ENCODE measurements at places on chromosomes 12 and 14.

DNA sequence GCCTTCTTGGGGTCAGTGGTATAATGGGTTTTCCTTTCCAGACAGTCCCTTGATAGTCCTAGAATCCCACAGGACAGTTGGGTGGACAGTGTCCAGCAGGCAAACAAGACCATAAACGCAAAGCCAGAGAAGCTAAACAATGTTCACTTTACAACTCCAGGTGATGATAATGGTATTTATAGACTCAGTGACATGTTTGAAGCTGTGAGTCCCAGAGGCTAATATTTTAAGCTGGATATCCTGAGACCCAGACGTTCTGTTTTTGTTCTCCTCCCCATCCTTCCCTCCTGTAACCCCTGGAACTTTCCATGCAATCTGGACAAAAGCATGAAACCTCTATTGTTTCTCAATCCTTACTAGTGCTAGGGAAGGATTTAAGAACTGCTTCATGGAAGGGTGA, 121.0 kb downstream of the ZFP36L1 start:
- DNase-seq: no peak

DNA sequence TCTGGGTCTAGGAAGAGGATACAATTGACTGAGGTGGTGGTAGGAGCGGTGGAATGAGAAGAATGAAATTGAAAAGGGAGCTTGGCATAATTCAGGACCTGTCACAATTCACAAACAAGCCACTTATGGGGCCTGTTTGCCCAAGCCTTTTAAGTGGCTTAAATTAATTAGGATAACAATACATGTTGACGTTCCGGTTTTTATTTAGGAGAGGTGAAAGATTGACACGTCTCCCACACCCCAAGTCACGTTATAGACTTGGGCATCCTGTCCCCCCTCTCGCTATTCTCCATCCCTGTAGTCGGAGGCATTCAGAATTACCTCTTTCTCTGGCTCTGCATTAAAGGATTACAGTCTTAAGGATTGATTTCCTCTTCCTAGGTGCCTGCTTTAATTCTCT, 954 bp upstream of the CALCOCO1 start:
- no peak for DNase-seq

DNA sequence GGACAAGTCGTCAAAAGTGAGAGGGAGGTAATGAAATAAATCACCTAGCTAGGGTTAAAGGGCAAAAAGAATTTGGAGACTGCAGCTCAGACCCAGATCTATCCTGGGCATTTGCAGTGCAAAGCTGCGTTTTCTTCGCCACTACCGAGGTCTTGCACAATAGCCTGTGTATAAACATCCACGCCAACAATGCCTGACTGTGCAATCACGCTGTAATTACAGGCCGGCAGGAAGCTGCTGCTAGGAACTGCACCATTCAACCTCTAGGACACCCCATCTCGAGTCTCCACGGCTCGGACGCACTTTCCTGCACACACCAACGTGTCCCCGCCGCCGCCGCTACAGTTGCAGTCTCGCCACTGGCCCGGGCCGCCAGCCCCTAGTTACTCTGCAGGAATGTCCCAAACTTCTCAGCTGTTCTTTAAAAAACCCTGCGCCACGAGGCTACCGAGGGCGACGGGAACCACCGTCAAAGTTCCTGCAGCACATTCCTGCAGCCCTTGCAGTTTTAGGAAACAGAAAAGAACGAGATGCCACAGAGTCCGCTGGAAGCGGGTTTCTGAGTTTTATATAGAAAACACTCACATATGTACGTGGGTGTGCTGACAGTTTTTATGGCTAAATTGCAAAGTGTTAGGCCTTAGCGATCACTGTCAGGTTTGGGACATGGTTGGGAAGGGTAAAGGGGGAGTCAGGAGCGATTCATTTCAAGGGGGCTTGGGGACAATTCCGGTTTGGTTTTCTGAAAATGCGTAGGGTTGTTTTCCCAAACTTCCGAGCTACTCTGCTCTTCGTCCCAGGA, 65.6 kb upstream of the PTGR2 start:
- DNase-seq: peak; percentile 47

GRCh38 chr14:35883677-35884293, 57.6 kb downstream of the BRMS1L start:
- peak; percentile 7 for DNase-seq

DNA sequence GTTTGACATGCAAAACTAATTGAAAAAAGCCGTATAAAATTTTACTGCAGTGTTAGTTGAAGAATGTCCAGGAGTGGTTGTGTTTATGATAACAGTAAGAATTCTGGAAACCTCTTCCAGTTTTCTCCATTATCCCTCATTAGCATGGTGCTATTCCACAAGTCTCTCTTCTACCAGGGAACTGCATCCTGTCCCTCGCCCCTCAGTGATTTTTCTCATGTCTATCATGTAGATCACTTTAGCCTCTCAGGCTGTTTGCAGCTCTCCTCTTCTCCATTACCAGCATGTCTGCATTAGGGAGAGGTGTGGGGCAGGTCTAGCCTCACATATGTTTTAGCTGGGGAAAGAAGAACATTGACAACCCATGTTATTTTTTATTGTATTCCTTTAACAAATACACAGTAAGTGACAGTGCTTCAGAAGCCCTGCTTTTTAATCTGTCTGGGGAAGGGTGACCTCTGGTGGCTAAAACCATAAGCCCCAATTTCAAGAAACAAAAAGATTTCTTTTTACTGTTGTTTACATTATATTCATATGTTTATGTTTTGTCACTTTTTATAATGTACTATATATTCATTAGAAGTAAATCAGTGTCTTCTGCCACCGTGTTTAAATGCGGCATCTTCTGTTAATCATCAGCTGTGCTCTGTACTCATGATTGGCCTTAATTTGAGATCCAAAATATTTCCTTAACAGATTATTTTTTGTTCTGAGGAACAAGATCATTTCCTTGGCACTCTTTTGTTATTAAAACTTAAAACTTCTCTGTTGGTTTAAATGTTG, 70.7 kb downstream of the RASSF8 start:
- DNase-seq: no peak

DNA sequence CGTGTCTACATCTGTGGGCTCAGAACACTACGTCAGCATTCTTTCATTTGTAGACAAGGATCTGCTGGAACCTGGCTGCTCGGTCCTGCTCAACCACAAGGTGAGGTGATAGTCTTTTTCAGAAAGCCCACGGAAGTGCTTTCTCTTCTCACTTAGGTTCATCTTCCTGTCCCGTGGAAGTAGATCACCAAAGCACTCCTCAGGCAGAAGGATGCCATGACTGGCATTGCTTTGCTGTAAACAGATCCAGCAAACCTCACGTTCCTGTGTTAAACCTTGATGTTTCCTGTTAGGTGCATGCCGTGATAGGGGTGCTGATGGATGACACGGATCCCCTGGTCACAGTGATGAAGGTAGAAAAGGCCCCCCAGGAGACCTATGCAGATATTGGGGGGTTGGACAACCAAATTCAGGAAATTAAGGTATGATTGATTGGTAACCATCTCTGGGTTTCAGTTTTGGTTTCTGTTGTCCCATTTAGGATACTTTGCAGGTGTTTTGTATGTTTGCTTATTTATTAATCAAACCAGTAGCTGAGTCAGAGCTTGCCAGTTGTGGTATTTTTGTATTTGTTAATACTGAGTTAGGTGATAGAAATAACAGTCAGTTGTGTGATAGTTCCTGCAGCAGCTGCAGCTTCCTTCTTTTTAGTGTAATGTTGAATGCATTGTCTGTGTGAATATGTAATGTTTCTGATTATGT, 7.5 kb downstream of the PSMC1 start:
- DNase-seq: no peak

- no peak for DNase-seq
Observed at GRCh38 chr12:1807087-1807860, 13.1 kb upstream of the LRTM2 start.

DNA sequence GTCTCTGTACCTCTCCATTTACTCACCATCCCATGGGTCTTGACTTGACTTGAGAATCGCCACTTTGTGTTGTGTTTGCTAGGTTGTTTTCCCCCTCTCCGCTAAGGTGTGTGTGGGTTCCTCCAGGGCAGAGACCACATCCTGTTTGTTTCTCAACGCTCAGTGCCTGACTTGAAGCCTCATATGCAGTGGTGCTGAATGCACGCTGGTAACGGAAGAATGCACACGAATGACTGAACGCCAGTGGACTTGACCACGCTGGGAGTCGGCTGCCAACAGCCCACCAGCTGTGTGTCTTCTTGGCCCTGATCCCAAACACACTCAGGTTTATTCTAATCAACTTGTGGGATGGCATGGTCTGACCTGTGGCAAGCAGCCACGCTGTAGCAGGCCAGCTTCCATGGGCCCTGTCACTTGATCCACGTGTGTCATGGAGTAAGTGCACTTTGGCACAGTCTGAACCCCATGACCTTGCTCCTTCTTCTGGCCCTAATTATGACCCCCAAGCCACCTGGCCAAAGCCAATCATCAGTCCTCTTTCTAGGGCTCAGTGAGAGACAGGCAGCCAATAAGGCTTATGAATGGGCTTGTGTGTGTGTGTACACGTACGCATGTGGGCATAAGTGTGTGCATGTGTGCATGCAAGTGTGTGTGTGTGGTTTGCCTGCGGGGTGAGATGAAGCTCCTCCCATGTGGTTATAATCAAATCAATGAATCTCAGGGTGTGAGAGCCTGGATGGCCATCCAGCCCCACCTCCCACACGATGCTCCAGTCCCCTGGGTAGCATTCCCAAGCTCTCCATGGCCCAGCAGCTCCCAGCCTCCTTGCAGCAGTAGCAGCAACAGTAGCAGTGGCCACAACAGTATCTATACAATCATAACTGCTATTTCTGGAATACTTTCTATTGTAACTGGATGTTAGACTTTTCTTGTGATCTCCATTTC, 6.4 kb upstream of the TC2N start:
- DNase-seq: no peak

- no peak for DNase-seq
Observed at GRCh38 chr12:45324391-45324790, 108.5 kb downstream of the ANO6 start.

DNA sequence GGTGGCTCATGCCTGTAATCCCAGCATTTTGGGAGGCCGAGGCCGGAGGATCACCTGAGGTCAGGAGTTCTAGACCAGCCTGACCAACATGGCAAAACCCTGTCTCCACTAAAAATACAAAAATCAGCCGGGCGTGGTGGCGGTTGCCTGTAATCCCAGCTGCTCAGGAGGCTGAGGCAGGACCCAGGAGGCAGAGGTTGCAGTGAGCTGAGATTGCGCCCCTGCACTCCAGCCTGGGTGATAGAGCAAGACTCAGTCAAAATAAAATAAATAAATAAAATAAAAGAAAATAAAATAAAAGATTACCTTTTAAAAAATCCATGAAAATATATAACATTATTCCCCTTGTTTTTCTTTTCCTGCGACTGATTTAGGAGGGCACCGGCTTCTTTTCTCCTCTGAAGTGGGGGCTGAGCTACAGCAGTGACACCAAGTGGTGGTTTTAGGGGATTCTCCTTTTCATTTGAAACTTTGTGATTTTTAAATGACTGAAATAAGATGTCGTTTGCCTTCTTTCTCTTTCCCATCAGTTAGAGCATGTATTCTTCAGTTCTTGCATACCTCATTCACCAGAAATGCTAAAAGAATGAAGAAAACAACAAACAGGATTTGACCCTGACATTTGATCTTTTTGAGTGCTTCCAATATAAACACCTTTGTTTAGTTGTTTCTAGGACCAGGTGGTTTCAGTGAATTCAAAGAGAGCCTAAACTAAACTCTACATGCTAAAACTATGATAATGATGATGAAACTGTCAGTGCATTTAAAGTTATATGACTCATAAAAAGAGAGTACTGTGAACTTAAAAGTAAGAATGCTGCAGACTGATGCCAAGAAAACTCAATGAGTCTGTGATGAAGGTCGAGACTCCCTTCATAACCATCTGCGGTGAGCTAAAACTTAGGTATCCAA, 22.6 kb upstream of the PKP2 start:
- DNase-seq: no peak

- DNase-seq: no peak
Observed at GRCh38 chr14:101489092-101489760, 72.1 kb upstream of the DIO3 start.

DNA sequence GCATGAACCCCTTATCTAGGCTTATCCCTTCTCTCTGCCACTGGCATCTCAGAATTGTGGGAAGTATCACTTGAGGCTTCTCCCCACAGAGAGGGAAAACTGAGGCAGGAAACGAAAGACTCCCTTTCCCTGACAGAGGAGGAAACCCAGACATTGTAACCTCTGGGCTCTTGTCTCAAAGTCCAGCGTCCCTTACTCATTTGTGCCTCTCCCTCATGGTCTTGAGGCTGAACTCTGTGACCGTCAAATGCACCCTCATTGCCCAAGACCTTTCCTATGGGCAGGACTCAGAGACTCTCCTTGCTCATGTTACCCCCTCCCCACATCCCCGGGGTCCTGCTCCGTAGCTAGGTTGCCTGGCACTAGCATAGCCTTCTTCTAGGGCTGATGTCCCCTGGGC, 3.8 kb downstream of the CACNB3 start:
- DNase-seq: no peak

- DNase-seq: no peak
Observed at GRCh38 chr14:83173687-83174086, 1640.0 kb upstream of the SEL1L start.

- no peak for DNase-seq
Observed at GRCh38 chr12:107373238-107373809, 280.0 kb upstream of the CRY1 start.

GRCh38 chr12:25949343-25949742, 9.1 kb upstream of the RASSF8 start:
- no peak for DNase-seq

DNA sequence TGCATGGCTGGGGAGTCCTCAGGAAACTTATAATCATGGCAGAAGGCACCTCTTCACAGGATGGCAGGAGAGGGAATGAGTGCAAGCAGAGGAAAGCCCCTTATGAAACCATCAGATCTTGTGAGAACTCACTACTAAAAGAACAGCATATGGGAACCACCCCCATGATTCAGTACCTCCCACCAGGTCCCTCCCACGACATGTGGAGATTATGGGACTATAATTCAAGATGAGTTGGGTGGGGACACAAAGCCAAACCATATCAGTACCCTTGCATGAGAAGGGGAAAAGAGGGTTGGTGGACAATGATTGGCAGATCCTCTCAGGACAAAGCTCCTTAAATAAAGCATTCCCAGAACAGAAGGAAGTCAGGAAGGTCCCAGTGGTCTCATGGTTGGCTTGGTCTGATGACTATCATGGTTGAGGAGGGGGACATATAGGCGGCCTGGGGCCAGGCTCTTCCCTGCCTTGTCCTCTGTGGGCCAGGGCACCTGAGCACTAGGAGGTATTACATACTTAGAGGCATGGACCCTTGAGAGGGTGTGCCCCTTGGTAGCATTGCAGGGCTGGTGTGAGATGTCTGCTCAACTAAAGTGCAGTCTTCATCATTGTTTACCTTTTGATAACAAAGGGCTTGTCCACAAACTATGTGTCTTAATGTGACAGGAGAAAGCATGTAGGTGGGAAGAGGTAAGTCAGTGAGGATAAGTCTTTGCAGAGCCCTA, 22.2 kb downstream of the HSD17B6 start:
- no peak for DNase-seq

DNA sequence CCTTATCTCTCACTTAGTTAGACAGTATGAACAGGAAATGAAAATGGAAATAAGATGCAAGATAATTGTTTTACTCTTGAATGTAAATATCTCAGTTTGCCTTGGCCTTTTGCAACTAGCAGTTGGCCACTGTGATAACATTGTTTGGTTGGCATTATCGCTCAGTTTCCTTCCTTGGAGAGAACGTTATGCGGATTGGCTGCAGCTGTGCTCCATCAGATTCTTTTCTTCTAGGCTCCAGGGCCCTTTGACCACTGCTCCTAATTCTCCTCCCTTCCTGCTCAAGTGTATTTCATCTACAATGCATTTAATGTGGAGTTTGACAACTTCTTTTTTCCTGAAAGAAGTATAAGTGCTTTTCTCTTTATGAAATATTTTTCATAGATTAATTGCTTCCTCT, 284.2 kb downstream of the ADAMTS20 start:
- DNase-seq: no peak
